ENCODE measurements at places on chromosomes 4 and X.

- DNase-seq = no peak
These were observed 161.9 kb upstream of the STK26 start for GRCh38 chrX:131861088-131861787.

- no peak for DNase-seq
These were observed 304.9 kb downstream of the DHX15 start for GRCh38 chr4:24279469-24279868.

DNA sequence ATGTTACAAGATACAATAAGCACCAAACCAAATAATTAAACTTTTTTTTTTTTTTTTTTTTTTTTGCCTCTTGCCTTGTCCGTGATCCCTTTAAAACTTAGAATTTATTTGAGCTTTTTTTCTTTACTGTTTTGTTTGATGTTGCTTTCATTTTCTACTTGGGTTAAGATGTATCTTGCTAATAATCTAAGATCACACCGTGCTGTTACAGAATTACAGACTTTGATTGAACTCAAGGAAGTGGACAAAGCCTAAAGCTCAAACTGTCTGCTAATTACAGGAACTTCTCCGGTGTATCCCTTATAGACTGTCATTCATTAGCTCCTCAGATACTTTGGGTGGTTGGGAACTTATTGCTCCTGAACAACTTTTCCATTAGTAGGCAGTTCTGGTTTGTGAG, 26.5 kb downstream of the STIM2 start:
- no peak for DNase-seq

- DNase-seq = no peak
These were observed 11.3 kb downstream of the DOCK11 start for GRCh38 chrX:118506805-118507480.

DNA sequence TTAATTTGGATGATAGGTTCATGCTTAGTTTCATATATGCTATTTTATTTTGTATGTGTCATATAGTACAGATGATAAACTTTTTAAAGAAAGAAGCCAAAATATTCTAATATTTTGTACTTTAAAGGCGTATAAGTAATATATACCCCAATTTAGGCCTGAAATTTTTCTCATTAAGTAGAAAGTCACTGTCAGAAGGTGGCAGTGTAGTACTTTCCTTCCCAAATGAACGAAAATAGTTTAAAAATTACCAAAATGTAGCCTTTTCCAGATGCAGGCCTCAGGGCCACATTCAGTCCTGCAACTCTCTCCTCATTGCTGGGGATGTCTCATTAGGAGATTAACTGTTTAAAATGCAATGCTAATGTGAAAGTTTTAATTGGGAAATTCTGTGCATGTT, 1263.6 kb downstream of the C4orf33 start:
- DNase-seq = no peak

DNA sequence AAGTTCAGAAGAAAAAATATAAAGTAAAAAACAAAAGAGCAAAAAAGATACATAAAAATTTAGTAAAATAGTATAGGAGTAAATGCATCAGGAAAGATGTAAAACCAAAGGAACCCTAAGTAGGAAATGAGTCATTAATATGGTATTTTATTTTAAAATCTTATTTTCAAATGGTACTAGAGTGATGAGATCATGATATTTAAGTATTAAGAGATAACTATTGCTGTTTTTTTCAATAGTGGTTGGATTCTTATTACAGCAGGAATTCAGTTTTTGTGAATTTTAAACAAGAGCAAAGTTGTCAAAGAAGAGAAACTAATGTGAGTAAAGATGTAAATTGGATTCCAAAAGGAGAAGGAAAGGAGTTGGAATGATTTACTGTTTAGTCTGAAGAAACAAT, 20.0 kb downstream of the EMCN start:
- no peak for DNase-seq

- no peak for DNase-seq
These were observed 630 bp downstream of the SMARCA5 start for GRCh38 chr4:143514169-143514495.
